ENCODE measurements at places on chromosomes 6 and 20.

DNA sequence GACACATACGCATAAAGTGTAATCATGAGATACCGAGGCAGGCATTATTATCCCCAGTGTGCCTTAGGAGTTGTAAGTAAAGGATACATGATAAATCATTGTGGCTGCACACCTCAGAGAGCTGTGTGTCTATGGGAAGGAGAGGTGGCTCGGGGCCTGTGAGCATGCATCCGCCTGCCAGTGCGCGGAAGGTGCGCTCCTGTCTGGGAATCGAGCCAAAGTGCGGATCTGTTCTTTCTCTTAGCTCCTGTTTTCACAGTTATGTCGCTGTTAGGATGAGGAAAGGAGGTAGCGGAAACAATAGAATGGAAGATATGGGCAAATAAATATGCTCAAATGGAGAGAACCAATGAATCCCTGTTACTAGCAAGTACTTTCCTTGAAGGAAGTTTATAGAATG, 98.0 kb downstream of the ANKRD6 start:
- DNase-seq: peak; percentile 34

- no peak for DNase-seq
Observed at GRCh38 chr6:113824411-113824810, 32.7 kb upstream of the MARCKS start.

DNA sequence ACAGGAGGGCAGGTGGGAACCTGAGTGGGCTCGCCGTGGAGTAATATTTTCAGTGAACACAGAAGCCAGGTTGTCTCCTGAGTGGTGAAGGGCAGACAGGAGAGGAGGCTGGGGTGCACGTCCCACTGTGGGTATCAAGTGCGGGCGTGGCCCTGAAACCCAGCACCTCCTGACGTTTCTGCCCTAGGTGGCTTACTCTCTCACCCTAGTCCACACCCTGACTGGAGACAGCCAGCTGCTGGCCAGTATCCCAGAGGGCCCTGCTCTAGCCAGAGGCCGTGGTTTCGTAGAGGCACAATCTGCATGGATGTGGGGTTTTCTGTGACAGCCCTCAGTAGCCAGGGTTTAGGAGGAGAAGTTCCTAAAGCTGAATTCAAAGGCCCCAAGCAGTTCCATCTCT, 86.7 kb downstream of the TRERF1 start:
- DNase-seq: no peak

- DNase-seq: peak; percentile 89
Observed at GRCh38 chr6:163414117-163414945, at the start of gene QKI. Gene QKI, plus strand, starts transcription at chr6:163414718. Its CDS starts 476 bp downstream, at chr6:163415194.

- no peak for DNase-seq
Observed at GRCh38 chr20:4516876-4517275, 204.8 kb upstream of the PRND start.

DNA sequence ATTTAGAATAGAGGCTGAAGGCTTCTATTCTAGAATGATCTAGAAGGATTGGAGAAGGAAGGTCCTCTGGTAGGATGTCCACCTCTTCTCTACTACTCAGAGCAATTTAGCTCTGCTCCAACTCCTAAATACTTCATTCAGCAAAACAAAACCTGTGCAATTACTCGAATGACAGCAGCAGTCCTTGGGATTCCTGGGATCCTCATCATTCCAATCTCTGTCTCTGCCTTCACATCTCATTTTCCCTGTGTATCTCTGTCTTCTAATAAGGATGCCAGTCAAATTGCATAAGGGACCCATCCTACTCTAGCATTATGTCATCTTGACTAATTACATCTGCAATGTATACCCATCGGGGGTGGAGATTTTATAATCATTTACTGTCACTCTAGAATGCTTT, 5.5 kb upstream of the AIG1 start:
- DNase-seq: no peak

- DNase-seq: no peak
Observed at GRCh38 chr20:33005132-33005566, 916 bp upstream of the SUN5 start.
